ENCODE measurements at places on chromosomes 1 and 21.

- DNase-seq = no peak
These were observed 603.3 kb downstream of the PTPRC start for GRCh38 chr1:199242147-199242546.

GRCh38 chr1:21574466-21575151 is 65.4 kb downstream of the ALPL start:
- DNase-seq = peak; percentile 9

DNA sequence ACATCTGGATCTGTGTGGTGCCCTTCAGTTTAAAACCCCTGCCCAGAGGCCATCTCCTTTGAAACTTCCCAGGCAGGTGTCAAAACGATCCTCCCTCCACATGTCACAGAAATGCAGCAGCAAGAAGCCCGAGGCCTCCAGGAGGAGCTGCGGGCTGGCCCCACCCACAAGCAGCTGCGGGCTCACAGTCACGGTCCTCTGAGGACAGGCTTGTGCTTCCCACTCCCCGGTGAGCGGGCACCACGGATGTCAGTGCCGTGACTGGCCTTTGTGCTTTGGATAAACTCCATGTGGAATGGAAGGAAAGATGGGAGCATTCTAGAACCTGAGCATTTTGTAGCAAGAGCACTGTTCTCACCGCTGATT is 65.8 kb downstream of the SIK1 start:
- no peak for DNase-seq

DNA sequence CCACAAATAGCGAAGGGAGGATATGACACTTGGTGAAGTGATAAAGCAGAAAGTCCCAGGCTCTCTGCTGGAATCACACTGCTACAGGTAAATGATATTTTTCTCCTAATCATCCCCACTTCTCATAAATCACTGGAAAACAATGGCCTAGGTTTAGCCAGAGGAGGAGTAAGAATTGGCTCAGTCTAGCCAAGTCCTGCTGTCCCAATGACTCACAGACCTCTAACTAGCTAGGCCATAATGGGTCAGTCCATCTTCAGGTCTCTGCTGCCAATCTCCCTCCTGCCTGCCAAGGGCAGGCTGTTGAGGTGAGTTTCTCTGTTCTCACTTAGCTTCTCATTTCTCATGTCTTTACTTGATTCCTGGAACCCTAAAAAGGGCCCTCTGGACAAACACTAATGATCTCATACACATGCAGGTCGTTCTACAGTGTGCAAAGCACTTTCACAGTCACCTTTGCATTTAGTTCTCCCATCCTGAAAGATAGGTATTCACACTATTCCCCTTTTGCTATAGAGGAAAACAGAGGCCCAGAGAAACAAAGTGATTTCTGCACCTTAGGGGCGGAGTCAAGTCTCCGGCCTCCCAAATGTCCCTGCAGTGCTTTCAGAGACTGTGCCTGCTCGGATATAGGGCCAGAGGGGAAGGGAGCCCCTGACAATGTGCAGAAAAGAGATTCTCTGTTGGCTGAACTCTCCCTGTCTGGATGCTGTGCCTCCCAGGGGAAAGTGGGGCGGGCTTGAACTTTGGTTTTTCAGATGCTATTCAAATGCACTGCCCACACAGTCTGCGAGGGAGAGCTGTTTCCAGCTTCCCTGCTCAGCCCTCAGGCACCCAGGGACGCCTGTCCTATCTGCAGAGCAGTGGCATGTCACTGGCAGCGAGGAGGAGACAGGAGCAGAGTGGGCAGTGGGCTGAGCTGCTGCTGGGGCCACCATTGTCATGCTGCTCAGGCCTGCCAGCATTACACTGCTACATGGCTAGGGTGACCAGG is 3.9 kb upstream of the CDK18 start:
- no peak for DNase-seq

DNA sequence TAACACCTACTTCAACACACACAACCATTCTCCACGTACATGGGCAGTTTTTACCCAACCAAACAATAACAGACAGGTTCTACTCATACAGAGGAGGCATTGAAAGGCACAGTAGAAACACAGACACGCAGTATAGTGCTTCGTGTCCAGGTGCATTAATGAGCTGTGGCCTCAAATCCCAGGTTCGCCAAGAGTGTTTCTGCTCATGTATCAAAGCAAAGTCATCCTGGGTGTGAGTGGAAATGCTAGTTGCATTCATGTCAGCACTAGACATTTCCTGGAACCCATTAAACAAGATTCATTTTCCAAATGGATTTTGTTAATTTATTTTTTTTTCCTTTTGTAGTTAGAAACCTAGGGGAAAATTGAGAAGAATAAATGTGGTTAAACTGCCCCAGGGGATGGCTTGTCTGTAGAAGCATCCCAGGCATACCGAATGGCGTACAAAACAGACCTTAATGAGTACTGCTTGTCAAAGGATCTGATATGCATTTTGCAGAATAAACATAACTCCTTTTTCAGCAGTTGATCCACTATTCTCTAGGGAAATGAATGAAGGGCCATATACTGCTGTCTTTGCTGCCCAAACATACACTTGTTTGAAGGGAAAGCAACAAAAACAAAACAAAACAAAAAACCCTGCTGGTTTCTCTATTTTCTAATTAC is 298.6 kb upstream of the ST6GALNAC5 start:
- no peak for DNase-seq
